ENCODE measurements at places on chromosomes 13 and 19. TPM values are rescaled to one million over a fixed set of nuclear protein-coding genes. Genes with fewer than 3 reads are reported as not detected.

Gene TNNT1
- not detected for total RNA-seq

Gene FXYD1
- total RNA-seq = 20.1 TPM

Gene WDR62
- total RNA-seq = 4.3 TPM

Gene EDNRB
- 72.7 TPM for total RNA-seq

Gene SHD
- total RNA-seq = not detected

Gene PSG5
- not detected for total RNA-seq

Gene ZNF792
- total RNA-seq = 8.5 TPM

Gene FLT3
- 0.90 TPM for total RNA-seq

Gene GPR18
- total RNA-seq = 0.17 TPM

Gene C19orf85
- total RNA-seq = not detected

Gene CEACAM4
- total RNA-seq = 2.7 TPM

Gene LRFN3
- 12.2 TPM for total RNA-seq

Gene SUCLA2
- 37.9 TPM for total RNA-seq

Gene UBAC2
- 56.1 TPM for total RNA-seq

Gene IL17D
- 3.6 TPM for total RNA-seq

Gene GSX1
- not detected for total RNA-seq

Gene ZNF345
- 3.1 TPM for total RNA-seq

Gene CYP2A13
- not detected for total RNA-seq

Gene RFXANK
- total RNA-seq = 82.8 TPM

Gene APOC1
- total RNA-seq = 248 TPM

Gene XPO4
- total RNA-seq = 24.8 TPM

Gene SYNE4
- total RNA-seq = 11.2 TPM

Gene PRR12
- 26.7 TPM for total RNA-seq

Gene ARHGAP33
- total RNA-seq = 11.9 TPM

Gene ONECUT3
- total RNA-seq = not detected

Gene SDHAF1
- total RNA-seq = 16.5 TPM

Gene PEG3
- 6.3 TPM for total RNA-seq

Gene FAAP24
- total RNA-seq = 4.8 TPM

Gene RGL3
- 68.2 TPM for total RNA-seq

Gene TEX29
- total RNA-seq = 0.35 TPM

Gene INAFM1
- total RNA-seq = 22.1 TPM

Gene KCTD12
- total RNA-seq = 153 TPM

Gene VSTM1
- total RNA-seq = 0.44 TPM

Gene ADAMTSL5
- 5.3 TPM for total RNA-seq

Gene TICAM1
- total RNA-seq = 14.6 TPM

Gene THSD8
- 9.0 TPM for total RNA-seq

Gene KLK12
- total RNA-seq = not detected

Gene ZNF829
- total RNA-seq = 2.4 TPM

Gene MCOLN1
- total RNA-seq = 47.7 TPM

Gene ZNF600
- total RNA-seq = 8.3 TPM

Gene PRODH2
- total RNA-seq = not detected

Gene SYNGR4
- total RNA-seq = not detected

Gene SSBP4
- total RNA-seq = 79.9 TPM

Gene ALOX5AP
- 201 TPM for total RNA-seq

Gene KLK3
- not detected for total RNA-seq

Gene ZBTB32
- total RNA-seq = 0.15 TPM

Gene MAST1
- total RNA-seq = 0.29 TPM

Gene EBI3
- total RNA-seq = 1.5 TPM

Gene MICOS13
- total RNA-seq = 63.3 TPM

Gene CBLC
- 5.2 TPM for total RNA-seq

Gene CEACAM20
- not detected for total RNA-seq

Gene MYO9B
- 89.5 TPM for total RNA-seq
